Smooth muscle cell of the pulmonary artery (primary cell): ENCODE measurements at places on chromosomes 5 and 9. TPM values are rescaled to one million over a fixed set of nuclear protein-coding genes. Genes with fewer than 3 reads are reported as not detected.

PCDHB8 gene
- 0.26 and 1.3 TPM in 2 replicates for total RNA-seq

CENPK gene
- total RNA-seq, result 4.7 and 8.3 TPM in 2 replicates

CDHR2 gene
- 0.17 TPM in 1 of 2 replicates, not detected in the other for total RNA-seq

SEMA4D gene
- total RNA-seq, result 0.07 and 0.78 TPM in 2 replicates

LPAR1 gene
- total RNA-seq, result 58.6 and 95.9 TPM in 2 replicates

NR4A3 gene
- 2.2 and 8.9 TPM in 2 replicates for total RNA-seq

RNF183 gene
- total RNA-seq, result not detected in 2 replicates

FRRS1L gene
- 0.07 and 0.10 TPM in 2 replicates for total RNA-seq

SLCO4C1 gene
- total RNA-seq, result not detected in 2 replicates

TMEFF1 gene
- 2.4 and 5.2 TPM in 2 replicates for total RNA-seq

GABRA1 gene
- total RNA-seq, result 0.17 TPM in 1 of 2 replicates, not detected in the other

GAPVD1 gene
- 55.0 and 59.1 TPM in 2 replicates for total RNA-seq

GLRA1 gene
- total RNA-seq, result not detected in 2 replicates

CENPP gene
- 4.0 and 4.7 TPM in 2 replicates for total RNA-seq

C9 gene
- total RNA-seq, result not detected in 2 replicates

CNTNAP3 gene
- 6.4 and 17.7 TPM in 2 replicates for total RNA-seq

PRKACG gene
- total RNA-seq, result not detected in 2 replicates

TAF11L10 gene
- total RNA-seq, result not detected in 2 replicates

PCDHB16 gene
- 0.50 and 0.59 TPM in 2 replicates for total RNA-seq

CKMT2 gene
- 15.1 and 18.6 TPM in 2 replicates for total RNA-seq
